Stimulated activated CD8-positive, alpha-beta memory T cell treated with anti-CD3 and anti-CD28 coated beads, Interleukin-15, amount 100 ng/mL, for 1 hour (primary cell): ENCODE measurements at places on chromosomes 3 and 15.

DNA sequence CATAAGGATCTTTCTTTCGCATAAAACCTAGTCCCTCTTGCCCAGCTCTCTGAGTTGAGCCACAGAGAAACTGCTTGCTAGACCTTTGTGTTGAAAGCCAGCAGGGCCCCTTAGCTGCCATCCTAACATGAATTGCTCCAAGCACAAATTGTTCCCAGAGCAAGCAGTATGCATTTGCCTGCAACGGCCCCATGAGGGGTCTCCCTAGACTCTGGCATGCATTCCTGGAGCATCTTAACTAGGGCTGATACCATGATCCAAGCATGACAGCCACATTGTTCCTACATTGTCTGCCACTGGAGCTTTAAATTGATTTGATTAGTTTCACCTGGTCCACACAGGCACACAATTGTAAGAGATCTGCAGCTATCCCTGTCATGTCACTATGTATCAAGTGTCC is 428.1 kb downstream of the TAFA4 start:
- no peak for DNase-seq

GRCh38 chr15:42395838-42396237 is 36.5 kb downstream of the CAPN3 start:
- DNase-seq, result no peak

GRCh38 chr3:43641306-43642114 is 19.7 kb upstream of the ANO10 start:
- DNase-seq, result no peak

- DNase-seq, result no peak
Observed at GRCh38 chr15:48279608-48280007, 51.6 kb upstream of the DUT start.

- no peak for DNase-seq
Observed at GRCh38 chr3:945738-946137, 147.1 kb upstream of the CNTN6 start.

GRCh38 chr3:138148503-138148902 is 16.3 kb upstream of the A4GNT start:
- DNase-seq, result no peak

DNA sequence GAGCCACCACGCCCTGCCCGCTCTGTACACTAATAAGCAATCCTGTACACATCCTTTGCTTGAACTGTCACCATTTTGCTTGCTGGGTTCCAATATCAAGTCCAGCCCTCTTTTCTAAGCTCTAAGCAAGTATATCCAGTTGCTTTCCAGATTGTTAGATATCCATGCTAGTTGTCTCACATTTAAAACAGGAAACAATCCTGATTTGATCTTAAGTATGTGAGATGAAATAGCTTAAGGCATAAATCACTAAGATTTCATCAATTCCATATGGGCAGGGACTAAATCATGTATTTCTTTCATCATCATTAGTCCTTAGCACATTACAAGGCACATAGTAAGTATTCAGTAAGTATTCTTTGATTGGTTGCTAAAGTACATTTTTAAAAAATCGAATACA is 16.2 kb downstream of the ATP11B start:
- DNase-seq, result no peak

DNA sequence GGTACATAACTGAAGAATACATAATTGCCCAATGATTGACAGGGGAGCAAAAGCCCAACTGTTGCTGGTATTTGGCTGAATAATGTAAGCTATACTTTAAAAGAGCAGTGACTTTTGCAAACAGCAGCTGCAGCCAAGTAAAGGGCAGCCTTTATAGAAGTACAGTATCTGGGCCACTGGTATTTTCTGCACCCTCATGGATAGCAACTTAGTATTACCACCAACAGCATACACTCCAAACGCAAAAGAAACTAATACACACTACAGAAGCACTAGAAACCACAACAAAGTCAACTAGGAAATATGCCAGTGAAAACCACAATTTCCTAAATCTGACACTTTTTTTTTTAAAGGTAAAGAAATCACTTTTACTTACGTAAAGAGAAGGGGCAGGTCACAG is 206.1 kb downstream of the TIGIT start:
- DNase-seq, result no peak

DNA sequence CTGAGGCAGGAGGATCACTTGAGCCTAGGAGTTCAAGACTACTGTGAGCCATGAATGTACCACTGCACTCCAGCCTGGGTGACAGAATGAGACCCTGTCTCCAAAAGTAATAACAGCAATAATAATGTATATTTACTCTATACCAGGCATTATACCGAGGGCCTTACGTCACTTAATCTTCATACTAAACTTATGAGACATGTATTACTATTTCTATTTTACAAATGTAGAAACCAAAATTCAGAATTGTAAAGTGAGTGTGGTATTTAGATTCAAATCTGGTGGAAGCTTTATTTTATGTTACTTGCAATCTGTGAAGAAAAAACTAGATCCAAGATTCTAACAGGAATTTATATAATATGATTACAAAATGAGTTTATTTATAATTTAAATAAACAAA is 9.7 kb upstream of the BLM start:
- DNase-seq, result no peak

DNA sequence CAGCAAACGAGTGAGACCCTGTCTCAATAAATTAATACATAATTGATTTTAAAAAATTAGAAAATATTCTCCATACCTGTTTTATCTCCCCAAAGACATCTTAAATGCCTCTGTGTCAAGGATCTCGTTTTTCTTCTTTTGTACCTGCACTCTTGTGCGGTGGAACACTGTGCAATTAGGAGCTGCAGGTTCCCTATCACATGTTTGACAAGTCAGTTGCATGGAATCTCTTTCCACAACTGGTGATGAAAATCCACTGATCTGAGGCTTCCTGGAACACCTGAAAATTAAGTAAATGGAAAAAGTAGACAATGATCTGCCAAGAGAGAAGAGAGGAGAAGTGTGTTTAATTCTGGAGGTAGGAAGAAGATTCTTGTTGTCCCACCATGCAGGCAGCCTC is 3.0 kb upstream of the SNX22 start:
- no peak for DNase-seq

DNA sequence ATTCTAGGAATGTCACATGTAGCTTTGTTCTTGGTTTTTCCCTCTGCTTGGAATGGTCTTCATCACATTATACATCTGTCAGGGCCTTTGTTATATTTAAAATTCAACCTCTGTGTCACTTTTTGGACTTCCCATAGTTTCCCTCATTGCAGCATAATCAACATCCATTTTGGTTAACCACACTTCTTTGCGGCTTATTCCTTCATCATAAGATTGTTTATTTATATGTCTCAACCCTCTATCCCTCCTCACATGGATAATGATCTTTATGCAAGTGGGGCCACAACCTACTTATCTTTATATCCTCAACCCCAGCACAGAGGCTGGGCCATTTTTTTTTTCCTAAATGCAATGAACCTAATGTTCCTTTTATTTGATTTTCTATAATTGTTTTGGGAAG is 260.0 kb upstream of the THBS1 start:
- no peak for DNase-seq

DNA sequence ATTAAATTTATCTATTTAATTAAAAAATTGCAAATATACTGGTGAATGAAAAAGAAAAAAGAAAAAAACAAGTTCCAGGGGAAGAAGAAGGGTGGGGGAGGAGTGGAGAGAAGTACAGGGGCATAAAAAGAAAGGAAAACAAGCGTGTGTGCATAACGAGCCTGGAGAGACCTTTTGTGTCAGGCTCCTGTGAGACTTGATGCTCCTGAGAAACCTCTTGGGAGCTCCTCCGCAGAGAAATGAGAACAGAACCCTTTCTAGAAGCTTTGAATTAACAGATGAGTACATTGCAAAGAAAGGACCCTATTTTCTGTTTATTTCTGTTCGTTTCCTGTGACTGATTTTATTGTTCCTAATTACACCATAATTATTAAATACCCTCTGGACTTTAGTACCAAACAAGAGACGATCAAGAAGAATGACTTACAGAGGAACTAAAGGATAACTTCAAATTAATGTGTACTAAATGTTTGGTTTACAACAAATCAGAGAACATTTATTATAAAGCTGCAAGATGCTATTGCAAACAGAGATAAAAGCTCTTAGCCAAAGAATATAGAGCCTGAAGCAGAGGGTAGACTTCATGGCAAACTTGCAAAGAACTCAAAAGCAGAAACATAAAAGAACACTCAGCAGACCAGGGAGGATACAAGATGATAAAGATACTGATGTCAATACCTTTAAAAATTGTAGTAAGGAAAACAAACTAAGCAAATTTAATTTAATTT is 74.7 kb downstream of the DPPA2 start:
- DNase-seq, result no peak

DNA sequence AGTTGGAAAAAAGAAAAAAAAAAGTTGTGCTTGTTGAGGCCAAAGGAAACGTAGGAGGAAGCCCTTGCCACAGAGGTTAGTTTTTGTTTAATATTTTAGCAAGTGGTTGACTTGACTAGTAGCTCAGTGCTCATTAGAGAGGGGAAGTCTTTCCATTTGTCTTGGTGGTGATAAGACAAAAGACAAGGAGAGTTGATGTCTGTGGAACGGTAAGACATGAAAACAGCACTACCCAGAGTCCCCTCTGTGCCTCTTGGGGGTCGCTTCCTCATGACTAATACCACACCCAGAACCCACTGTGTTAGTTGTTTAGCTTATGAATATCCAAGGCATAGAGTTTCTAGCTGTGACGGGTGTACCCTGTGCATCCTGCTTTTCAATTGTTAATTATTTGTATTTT is 211.4 kb downstream of the ITPR1 start:
- DNase-seq, result no peak

- no peak for DNase-seq
Observed at GRCh38 chr3:47113669-47114365, 50.1 kb downstream of the SETD2 start.

DNA sequence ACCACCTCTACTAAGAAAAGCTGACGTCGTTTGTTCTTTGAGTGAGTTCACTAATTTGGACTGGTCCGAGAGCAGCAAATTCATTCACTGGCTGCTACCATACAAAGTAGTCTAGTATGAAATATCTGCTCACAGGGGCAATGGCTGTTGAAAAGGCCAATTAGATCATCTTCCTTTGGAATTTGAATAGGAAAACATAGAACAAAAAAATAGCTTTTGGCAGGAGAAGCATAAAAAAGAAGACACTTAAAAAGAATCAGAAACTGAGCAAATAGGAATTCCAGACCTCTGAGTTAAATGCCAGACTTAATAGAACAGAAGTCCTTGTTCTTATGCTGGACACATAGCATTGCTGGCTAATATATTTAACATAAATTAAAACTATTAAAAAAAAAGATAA is 159.3 kb downstream of the IL1RAP start:
- no peak for DNase-seq

GRCh38 chr15:84648539-84648938 is 5.5 kb downstream of the WDR73 start:
- no peak for DNase-seq

GRCh38 chr3:38805765-38806386 is 10.1 kb downstream of the SCN10A start:
- no peak for DNase-seq

DNA sequence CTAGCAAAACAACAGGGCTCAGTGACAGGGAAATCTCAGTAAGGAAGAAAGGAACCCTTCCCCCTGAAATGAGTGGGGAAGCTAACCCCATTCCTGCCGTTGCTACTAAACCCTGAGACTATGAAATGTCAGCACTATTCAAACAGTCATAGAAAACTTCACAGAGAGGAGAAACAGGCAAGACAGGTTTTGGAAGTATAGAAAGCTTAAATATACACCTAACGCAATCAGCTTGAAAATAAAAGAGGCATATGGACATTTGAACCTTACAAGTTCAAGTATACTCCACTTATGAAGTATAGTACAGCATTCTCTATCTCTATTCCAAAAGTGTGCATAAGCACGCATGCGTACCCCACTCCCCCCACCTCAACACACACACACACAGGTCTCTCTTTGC is 17.6 kb upstream of the FRMD4B start:
- no peak for DNase-seq

- no peak for DNase-seq
Observed at GRCh38 chr15:58525991-58526421, 94.2 kb downstream of the LIPC start.

DNA sequence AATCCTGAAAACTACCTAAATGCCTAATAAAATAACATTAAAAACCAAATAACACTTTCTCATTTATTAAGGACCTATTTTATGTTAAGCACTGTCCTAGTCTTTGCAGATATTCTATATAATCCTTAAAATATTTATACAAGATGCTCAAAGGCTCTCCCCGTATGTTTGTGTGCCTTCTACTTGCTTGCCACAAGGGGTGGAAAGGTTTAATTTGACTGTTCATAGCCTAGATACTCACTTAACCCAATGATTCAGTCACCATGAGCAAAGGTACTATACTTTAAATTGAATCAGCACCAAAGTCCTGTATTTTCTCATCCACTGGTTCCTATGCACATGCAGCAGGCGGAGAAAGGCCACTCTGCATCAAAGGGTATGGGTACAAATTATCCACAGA is 32.0 kb downstream of the LSAMP start:
- no peak for DNase-seq

GRCh38 chr15:59843609-59844008 is 154.5 kb upstream of the BNIP2 start:
- no peak for DNase-seq

DNA sequence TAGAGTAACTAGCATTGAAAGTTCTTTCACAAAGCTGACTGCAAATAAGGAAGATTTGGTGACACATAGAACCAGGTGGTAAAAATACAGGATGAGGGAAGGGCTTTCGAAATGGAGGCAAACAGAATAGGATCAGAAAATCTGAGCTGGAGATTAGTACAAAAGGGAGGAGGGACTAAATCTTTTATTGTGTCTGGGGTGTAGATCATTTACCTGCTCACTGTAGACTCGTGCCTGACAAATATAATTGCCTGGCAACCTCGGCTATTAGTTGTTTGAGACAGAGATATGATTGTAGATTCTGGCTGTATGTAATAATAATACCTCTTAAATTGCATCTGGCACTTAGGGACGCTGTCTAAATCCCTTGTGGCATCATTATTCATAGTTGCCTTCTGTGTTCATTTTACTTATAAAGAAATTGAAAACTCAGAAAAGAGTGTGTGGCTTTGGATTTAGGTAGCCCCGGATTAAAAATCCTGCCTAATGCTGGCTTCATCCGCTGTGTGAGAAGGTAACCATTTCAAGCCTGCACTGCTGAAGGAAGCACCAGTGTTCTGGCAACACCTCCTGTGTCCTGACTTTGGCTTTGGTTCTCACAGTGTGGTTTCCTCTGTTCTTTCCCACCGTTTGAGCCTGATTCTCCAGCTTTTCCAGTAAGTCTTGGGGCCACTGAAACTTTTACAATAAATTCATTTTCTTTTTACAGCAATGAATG is 25.0 kb upstream of the GPR160 start:
- no peak for DNase-seq

DNA sequence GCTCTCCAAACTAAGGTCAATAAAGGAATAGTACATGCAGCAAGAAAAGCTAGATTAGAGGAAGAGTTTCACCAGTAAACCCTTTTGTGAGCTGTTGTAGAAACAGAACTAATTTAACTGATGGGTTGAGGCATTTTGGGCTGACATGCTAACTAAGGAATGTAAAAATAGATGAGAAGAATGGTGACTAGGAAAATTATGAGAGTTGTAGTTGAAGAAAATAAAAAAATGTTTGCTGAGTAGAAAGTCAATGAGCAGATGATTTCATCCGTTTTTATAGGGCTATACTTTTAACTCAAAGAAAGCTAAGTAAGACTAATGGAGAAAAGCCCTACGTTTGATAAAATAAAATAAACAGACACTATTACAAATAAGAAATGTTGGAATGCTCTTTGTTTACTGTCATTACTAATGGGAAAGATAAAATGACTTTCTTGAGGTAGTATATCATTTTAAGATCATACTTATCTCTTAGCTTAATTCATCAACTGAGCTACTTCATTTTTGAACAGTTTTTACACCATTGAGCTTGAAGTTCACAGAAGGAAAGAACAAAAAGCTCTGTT is 209.4 kb upstream of the DPH6 start:
- DNase-seq, result no peak
